RWPE2 (cell line): ENCODE measurements at places on chromosomes 5 and 9.

DNA sequence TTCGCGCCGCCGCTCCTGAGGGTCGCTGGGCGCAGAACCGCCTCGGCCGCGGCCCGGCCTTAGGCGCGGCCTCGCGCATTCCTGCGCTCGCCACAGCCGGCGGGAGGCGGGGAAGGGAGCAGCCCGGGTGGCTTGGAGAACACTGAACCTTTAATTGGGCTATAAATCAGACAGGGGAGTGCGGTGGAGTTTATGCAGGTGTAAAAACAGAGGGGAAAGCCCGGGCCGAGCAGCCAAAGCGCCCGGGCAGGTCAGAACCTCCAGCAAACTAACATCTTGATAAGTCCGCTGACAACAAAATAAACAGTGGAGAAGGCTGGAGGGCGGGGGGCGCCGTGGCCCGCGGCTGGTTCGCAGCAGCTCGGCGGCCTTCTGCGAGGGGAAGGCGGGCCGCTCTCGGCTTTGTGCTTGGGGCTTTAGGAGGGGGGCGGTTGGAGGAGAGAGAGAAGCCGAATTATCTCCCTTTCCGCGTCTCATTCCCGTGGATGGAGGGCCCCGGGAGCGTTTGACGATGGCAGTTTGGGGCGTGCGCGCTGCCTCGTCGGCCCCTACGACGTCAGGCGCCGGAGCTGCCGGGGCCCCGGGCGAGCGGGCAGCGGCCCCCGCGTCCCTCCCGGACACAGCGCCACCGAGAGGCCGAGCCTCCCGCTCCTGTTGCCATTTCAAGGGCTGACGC, 11.3 kb downstream of the FOXD1 start:
- DNase-seq: peak; percentile 55

GRCh38 chr9:14242150-14242805, 71.7 kb downstream of the NFIB start:
- no peak for DNase-seq

DNA sequence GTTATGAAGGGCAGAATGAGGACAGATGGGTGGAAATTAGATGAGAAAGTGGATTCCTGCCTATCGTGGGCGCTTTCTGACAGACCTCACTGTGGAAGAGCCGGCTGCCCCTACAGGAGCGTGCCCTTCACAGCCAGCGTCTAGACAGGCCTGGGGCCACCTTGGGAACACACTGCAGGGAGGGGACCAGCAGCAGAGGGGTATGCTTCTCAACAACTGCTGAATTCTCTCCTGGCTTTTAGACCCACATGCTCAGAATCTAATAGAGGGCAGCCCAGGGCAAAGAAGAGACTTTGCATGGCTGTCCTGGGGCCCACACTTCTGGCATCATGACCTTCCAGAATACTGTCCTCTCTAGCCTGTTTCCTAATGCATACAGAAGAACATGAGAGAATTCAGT, 2.1 kb upstream of the SEMA4D start:
- DNase-seq: no peak

- DNase-seq: peak; percentile 61
Measured at GRCh38 chr5:176741561-176742211, 68.7 kb upstream of the UNC5A start.

DNA sequence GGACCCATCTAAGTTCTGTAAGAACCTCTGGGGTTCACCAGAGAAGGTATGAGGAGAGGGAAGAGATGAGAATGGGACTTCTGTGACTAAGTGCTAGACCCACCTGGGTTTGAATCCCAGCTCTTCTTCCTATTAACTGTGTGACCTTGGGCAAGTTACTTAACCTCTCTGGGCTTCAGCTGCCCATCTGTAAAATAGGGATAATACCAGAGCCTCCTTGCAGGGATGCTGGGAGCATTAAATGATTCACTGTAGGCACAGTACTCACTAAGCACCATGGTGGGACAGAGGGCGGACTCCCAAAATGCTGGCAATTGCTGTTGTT, 53.6 kb downstream of the WHRN start:
- DNase-seq: no peak

DNA sequence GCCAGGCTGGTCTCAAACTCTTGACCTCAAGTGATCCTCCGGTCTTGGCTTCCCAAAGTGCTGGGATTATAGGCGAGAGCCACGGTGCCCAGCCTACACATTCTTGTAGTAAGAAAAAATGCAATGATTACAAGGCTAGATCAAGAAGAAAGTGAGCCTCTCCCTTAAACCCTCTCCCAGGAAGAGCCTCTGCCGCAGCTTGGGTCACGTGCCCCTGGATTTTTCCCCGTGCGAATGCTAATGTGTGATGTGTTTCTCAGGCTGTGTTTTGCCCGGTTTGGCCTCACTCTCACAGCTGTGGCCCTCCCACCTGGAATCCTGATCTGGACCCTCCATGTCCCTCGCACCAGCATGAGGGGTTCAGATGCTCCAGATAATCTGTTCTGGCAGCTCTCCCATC, 6.9 kb downstream of the PLPP7 start:
- DNase-seq: peak; percentile 38

DNA sequence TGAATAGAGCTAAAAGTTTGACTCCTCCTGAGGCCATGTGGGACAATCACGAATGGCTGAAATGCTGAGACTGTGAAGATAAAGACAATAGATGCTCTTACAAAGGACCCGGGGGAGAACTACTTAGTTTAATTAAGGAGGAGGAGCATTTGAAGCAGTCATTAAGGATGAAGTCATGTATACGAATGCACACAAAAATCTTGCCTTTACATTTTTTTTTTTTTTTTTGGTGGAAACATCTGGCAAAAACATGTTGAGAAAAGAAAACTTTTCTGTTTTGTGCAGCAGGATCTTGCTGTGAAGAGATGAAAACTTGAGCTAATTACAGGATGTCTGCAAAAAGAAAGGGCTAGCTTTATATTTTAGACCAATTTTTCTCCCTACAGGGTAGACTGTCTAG, 42.3 kb upstream of the NR3C1 start:
- no peak for DNase-seq

DNA sequence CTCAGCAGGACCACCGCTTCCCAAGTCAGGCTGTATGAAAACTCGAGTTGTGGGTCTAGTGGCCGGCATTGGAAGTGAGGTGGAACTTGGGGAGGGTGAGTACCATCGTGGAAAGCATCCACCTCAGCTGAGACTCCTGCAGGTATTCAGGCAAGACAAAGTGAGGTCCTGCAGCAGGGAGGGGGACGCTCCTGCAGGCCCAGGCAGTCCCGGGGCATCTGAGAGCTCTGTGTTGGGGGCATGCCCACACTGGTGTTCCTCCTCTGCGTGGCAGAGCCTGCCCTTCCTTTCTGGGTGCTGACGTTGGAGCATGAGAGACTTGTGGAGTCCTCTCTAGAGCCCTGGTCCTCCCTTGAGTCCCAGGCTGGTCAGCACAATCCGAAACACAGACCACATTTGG, 187.7 kb downstream of the CACNA1B start:
- DNase-seq: no peak

DNA sequence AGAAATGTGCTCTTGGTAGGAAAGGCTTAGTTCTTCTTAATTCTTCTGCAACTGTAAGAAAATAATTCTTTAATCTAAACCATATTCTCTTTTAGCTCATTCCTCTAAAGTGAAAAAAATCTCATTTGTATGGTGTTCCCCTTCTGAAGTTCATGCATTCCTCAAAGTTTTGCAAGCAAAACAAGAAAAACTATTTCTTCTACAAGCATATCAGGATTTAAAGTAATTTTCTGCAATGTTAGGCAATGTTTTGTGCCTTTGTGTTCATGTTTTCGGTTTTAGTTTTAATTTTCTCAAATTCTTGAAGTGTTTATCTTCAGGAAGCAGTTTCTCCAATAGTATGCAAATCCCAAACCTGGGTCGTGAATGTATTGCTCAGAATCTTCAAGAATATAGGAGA, 12.7 kb upstream of the GPR21 start:
- DNase-seq: no peak

GRCh38 chr5:138632900-138633489, 57.8 kb upstream of the HSPA9 start:
- DNase-seq: peak; percentile 37

DNA sequence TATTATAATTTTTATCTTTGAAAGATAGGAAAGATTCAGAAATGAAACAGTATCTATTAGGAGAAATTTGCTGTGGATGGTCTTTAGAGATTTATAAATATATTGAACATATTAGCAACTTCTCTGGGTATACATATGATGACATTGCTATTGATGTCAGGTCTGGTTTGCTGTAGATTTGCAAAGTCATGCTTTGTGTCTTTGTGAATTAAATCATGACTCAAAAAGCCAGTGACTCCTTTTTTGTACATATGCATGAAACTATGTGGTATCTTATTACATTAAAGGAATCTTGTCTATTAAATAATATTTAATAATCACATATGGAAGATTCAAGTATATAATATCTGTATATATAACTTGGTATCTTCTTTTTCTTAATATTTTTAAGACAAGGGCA, 141.9 kb downstream of the ST8SIA4 start:
- DNase-seq: no peak

- no peak for DNase-seq
Measured at GRCh38 chr5:81345411-81346003, 44.1 kb downstream of the ZCCHC9 start.

GRCh38 chr9:99911600-99911999, 5.1 kb downstream of the STX17 start:
- DNase-seq: no peak

- DNase-seq: no peak
Measured at GRCh38 chr9:124593200-124593599, 86.0 kb upstream of the NR5A1 start.

DNA sequence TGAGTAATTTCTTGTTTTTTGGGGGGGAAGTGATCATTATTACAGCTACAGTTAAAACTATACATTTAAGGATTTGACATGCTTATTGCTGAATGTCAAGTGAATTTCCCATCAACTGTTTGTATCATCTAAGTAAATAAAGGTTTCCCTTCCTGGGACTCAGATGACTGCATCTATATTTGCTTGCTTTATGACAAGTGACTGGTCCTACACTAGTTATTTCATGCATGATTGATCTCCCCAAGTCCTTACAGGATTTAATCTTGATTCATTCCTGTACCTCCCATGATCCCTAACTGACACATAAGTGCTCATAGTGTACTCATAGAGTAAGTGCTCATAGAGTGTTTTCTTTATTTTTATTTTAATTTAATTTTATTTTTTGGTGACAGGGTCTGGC, 2.8 kb downstream of the TXNDC8 start:
- DNase-seq: no peak

GRCh38 chr9:79742110-79742721, 170.5 kb downstream of the TLE4 start:
- no peak for DNase-seq

DNA sequence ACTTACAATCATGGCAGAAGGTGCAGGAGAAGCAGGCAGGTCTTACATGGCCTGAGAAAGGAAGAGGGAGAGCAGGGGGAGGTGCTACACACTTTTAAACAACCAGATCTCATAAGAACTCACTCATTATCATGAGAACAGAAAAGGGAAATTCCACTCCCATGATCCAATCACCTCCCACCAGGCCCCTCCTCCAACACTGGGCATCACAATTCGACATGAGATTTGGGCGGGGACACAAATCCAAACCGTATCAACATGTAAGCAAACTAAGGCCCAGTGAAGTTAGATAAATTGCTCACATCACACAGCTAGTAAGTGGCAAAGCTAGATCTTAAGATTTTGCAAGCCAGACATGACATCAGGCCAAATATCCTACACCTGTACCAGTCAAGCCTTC, 48.3 kb upstream of the RIC1 start:
- no peak for DNase-seq

DNA sequence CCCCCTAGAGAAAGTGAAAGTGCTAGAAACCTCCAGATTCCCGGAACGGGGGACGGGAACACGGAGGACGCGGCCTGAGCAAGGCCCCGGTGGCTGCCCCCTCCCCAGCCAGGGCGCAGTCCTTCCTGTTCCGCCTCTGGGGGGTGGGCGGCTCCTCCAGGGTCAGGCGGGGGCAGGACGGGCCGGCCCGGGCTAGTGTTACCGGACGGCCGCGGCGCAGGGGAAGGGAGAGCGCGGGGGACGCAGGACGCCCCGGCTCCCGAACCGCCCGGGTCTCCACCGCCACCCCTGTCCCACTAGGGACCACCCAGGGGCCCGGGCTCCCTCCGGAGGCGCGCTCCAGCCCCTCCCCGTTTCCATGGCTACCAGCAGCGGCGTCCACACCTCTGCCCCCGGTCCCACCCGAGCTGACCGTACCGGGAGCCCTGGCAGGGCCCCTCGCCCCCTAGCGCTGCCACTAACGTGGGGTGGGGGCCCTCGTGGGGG, 579 bp downstream of the SLC12A7 start:
- no peak for DNase-seq

- no peak for DNase-seq
Measured at GRCh38 chr5:171275841-171276544, 33.1 kb upstream of the TLX3 start.

GRCh38 chr5:38613490-38613889, 57.0 kb upstream of the LIFR start:
- DNase-seq: no peak

DNA sequence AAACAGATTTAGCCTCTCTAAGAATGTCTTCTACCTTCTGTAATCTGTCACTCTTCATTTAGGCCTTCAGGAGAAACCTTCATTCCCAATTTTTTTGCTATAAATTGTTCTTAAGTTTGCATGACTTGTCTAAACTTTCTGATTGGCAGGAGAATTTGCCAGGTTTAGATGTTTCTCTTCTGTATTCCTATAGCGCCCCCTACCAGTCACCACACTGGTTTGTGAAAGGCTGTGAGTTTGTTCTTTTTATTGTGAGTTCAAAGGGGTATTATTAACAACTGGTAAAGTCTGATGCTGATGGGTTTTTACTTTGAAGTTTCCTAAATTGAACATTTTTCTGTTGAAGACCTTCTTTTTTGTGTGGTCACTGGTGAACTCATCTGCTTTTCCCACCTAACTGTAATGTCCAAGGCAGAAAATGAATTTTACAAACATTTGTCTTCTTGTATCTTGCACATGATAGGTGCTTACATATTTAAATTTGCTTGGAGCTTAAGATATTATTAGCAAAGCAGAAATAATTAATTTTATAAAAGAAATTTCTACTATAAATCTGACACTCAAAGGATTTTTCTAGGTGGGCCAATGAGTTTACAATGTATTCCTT, 18.4 kb upstream of the F2RL2 start:
- no peak for DNase-seq
